ENCODE measurements at places on chromosomes 1 and 21.

DNA sequence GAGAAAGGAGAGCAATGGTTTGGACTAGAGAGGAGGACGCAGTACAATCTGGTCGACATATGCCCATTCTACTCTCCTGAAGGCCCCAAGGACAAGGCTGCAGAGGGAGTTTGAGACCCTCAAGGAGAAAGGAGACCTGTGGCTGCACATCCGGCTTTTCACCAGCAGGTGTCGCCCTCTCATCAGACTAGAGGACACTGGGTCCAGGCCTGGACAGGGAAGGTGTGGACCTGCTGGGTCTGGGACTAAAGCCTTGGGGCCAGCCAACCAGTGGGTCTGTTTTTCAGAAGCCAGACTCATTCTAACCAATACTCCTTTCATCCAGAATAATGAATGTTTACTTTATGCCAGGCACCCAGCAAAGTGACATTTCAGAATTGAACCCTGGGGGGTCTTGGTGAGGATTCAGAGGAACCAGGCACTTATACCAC lies 5.0 kb downstream of the SRARP start:
- DNase-seq: peak; percentile 82

DNA sequence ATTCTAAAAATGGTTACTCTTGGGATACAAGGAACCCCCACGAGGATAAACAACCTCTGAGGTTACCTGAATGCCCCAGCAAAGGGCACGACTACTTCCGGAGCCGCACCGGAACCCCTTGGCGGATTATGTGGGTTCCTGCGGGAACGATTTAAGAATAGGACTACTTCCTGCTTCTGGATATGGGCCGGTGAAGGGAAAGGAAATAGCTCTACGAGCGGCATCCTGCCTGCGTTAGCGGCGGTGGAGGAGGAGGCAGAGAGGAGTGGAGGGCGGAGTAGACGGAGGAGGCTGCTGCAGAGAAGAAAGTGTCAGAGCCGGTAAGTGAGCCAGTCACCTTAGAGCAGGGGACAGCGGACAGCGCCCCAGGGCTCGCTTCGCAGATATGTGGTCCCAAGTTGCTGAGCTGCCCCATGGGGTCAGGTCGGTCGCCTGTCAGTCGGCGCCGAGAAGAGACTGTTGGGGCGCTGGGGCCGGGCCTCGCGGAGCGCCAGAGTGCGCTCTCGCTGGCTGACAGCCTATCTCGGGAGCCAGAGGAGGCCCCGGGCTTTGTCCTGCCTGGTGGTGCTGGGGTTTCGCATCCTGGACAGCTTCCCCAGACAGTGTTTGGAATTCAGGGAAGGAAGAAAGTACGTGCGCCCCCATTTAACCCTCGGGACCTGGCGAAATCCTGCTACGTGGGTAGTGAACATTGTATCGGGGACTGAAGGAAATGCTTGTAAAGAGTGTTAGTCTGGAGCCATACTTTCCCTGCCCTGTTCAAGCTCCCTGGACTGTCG lies at the start of gene KLHL20:
Gene KLHL20, plus strand, starts transcription at position 223 of the 779 bp plus-strand sequence. CDS start 1,063 bp downstream, outside the sequence.
- DNase-seq: peak; percentile 70

- DNase-seq: no peak
These were observed 210.3 kb upstream of the CACYBP start for GRCh38 chr1:174789399-174789798.

DNA sequence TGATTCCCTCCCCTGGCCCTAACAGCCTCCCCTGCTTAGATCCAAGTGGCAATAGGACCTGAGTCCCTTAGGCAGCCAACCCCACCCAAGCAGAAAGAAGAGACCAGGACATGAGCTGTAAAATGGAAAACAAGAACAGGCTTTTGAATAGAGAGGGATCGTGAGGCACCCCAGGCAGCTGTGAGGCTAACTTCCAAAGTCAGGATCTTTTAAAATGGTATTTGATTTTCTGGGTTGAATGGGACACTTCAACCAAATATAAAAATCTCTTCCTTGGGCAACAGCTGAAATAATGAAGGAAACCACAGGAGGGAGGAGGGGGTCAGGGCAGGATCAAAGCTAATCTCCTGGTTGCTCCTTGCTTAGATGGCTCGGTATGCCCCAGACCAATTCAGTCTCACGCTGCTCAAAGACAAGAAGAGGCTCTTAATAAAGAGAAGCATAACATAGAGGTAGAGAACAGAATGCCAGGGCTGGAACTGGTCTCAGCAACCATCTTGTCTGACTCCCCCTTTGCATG lies 28.6 kb upstream of the AVPR1B start:
- no peak for DNase-seq

DNA sequence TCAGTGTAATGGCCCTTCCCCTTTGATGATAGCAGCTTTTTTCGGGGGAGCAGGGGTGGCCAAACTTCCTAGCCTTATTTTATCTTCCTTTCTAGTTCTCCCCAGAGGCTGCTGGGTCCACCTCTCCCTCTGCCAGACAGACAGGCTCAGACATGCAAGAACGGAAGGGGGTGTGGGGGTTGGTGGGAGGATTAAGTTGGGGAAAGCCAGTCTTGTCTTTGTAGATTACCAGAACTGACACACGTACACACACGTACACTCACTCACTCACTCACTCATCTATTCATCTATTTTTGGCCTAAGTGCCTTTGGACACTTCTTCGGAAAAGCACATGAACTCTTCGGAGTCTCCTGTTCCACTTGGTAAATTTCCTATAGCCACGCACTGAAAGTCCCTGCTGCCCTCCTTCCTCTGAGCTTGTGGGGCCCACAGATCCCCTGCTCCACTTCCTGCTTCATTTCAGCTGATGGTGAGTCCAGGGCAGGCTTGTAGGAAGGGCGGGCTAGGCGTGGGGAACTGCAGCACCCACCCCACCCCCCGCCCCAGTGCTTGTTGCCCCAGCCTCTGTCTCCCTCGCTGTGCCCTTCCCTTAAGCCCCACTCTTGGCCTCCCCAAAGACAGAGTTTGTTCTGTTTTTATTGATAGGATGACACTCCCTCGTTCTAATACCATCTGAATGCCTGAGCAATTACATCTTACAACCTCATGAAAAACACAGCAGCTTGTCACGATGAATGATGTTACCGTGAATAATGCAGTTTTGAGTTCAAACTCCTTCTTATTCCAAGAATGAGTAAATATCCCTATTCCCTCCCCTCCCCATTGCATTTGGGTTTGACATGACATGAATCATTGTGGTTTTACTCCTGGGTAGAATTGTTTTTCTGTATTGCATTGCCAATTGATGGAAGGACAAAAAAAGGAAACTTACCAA lies 60.7 kb upstream of the ATP5PO start:
- no peak for DNase-seq

GRCh38 chr1:58312971-58313563 lies 233.5 kb downstream of the OMA1 start:
- DNase-seq: no peak

DNA sequence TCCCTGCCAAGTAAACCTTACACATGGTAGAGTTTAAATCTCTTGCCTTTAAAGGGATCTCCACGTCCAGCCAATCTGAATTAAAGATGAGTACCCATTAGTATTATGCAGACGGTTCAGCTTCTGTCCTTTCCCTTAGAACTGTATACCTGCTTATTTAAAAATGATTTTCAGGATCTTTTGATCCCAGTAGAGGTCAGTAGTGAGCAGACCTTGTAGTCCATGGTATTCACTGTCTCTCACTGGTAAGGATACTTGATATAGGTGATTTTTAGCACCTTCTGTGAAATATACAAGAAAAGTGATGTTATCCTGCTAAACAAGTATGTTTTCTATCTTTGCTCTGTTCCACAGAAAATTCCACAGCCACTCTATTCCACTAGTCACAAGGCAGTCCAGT lies 1211.6 kb upstream of the ADGRL4 start:
- DNase-seq: no peak

DNA sequence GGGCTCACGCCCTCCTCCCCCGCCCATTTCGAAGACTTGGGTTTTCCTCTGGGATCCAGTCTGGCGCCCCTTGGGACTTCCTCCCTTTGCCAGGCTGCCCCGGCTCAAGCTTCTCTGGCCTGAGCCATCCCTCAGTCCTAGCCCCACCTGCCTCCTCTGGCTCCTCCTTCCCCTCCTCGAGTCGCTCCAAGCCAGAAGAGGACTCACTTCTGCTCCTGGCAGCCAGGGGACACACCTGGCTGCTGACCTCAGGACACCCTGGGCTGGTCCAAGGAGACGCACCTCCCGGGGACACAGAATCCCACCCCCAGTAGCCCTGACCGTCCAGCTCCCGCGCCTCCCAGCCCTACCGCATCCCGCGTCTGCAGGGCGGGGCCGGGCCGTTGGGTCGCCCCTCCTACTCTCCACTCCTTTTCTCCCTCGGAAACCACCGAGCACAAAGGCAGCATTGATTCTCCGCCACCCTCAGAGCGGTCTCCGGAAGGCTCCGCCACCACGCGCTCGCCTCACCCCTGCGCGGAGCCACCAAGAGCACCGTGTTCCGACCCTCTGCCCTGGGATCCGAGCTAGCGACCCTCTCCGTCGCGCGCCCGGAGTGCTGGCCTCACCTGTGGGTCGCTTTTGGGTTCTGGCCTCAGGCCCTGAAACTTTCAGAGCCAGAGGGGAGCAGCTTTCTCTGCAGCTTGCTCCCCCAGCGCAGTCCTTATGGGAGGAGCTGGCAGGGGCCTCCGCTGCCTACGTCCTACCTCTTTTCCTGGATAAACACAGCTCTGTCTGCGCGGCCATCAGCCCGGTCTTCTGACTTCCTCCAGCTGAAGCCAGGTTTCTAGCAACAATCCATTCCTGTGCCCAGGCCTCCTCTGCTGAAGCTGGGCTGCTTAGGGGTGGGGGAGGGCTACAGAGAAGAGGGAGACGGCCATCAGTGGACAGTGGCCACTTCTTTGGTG lies at the start of gene C2CD4D:
Gene C2CD4D, minus strand, starts transcription at position 364 of the 947 bp plus-strand sequence. CDS start 831 bp downstream, outside the sequence.
- DNase-seq: no peak

DNA sequence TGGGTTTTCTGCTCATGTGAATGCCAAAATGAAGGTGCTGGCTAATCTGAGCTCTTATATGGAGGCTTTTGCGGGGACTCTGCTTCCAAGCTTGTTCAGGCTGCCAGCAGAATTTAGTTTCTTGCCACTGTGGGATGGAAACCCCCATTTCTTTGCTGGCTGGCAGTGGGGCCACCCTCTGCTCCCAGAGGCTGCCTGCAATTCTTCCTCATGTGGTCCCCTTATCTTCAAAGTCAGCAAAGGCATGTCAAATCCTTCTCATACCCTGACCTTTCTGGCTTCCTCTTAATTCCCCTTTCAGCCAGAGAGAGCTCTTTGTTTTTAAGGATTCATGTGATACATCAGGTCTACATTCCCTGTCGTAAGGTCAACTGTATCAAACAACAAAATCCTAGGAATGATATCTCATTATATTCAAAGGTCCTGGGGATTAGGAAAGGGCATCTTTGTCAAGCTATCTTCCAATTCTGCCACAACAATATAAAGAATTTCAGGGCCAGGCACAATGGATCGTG lies 5.2 kb upstream of the GPR161 start:
- no peak for DNase-seq

DNA sequence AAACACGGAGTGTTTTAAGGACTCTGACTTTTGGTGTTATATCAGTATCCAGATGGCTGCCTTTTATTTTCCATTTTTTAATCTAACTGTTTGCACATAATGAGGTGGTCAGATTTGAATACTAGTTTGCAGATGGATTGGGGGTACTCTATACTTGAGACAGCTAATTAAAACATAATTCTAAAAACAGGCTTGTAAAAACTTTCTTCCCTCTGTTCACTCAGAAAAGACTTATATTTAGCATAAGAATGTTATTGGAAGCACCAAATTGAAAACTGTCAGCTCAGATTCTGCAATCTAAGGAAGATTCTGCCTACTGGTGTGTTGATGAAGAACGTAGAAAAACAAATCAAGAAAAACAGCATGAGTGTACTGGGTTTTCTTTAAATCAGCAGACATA lies 44.0 kb upstream of the NRIP1 start:
- no peak for DNase-seq

GRCh38 chr1:115648717-115649691 lies 7.2 kb downstream of the VANGL1 start:
- DNase-seq: no peak

All from ovary (tissue), 10 donors.